ENCODE measurements at places on chromosomes 12 and 14. TPM values are rescaled to one million over a fixed set of nuclear protein-coding genes. Genes with fewer than 3 reads are reported as not detected.

- H3K36me3 ChIP-seq, result no peaks in the 10 kb centered on the region
- DNase-seq, result no peak
- H3K4me3 ChIP-seq, result no peak overlapping the region
- no peaks in the 10 kb centered on the region for H3K4me1 ChIP-seq
- H3K27ac ChIP-seq, result no peak overlapping the region
Observed at GRCh38 chr14:84857571-84857970, 672.4 kb upstream of the FLRT2 start.

- H3K27ac ChIP-seq, result peak overlapping the region; percentile 99
- H3K4me1 ChIP-seq, result peaks cover 41% of the 10 kb centered on the region
- no peaks in the 10 kb centered on the region for H3K27me3 ChIP-seq
- H3K36me3 ChIP-seq, result no peaks in the 10 kb centered on the region
Observed at GRCh38 chr12:106774808-106775524, 484 bp downstream of the RIC8B start.

Gene IFI27
- total RNA-seq, result 444 TPM

- H3K4me3 ChIP-seq, result no peak overlapping the region
- no peak for DNase-seq
- H3K27me3 ChIP-seq, result no peaks in the 10 kb centered on the region
- no peaks in the 10 kb centered on the region for H3K4me1 ChIP-seq
Observed at GRCh38 chr12:56205445-56205844, 16.2 kb upstream of the SMARCC2 start.

DNA sequence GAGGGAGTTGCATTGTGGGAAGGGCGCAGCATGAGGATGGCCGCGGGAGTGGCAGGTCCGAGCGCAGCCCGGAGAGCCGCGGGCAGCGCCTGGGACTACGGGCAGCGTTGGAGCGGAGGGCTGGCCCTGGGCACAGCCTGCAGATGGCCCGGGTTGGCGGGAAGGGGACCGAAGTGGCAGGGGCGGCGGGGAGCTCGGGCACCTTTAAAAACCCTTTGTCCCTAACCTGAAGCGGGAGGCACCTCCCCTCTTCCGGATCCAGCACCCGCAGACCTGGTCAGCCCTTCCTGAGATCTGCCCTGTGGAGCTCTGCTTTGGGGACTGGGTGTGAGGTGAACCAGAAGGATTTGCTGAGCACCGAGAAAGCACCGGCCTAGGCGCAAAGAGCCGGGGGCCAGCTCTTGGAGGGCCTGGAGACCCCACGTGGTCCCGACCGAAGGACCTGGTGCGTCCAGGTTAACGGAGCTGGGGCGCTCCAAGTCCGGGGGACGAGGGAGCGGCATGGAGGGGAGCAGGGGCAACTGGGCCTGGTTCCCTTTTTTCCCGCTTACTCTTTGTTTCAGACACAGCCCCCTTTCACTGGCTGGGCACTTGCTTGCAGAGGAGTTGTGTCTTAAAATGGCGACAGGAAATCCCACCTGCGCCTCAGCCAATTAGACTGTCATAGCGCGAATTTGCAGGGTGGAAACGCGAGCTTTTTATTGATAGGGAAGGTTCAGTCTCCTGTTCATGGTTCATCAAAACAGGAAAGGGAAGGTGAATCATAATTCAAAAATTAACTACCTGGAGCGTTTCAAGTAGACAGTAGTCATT is 792 bp upstream of the SLC38A1 start:
- H3K4me1 ChIP-seq, result peaks cover 20% of the 10 kb centered on the region
- H3K36me3 ChIP-seq, result no peaks in the 10 kb centered on the region
- peak overlapping the region; percentile 61 for H3K4me3 ChIP-seq

GRCh38 chr14:67492538-67492937 is 4.0 kb upstream of the TMEM229B start:
- DNase-seq, result no peak
- H3K36me3 ChIP-seq, result no peaks in the 10 kb centered on the region

DNA sequence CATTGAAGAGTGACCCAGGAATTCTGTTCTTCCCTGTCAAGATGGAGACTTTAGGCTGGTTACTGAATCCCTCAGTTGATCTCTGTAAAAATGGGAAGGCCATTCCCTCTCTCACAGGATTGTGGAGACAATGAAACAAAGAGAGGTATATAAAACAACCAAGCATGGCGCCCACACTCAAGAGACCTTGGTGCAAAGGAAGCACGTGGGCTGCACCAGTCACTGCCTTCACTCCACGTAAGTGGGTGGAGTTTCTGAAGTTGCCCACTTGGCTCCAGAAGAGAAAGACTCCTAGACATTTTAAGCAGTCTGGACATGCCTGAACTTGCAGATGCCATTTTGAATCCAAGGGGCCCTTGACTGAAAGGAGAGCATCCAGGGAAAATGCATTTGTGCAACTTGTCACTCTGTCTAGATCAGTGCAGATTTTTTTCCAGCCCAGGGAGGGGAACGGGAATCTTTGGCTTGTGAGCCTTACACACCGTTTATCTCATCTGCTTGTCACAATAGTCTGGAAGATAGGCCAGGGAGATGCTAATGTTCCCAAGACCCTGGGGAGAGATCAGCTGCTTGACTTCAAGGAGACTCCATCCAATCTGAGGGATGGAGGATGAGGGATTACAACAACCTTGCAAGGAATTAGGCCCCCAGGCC is 96.9 kb upstream of the TBX3 start:
- no peak overlapping the region for H3K27ac ChIP-seq
- H3K4me1 ChIP-seq, result peaks cover 10% of the 10 kb centered on the region
- DNase-seq, result no peak
- H3K4me3 ChIP-seq, result no peak overlapping the region
- no peaks in the 10 kb centered on the region for H3K36me3 ChIP-seq
- H3K27me3 ChIP-seq, result no peaks in the 10 kb centered on the region

- no peak overlapping the region for H3K27ac ChIP-seq
- no peaks in the 10 kb centered on the region for H3K27me3 ChIP-seq
- no peak overlapping the region for H3K4me3 ChIP-seq
- no peaks in the 10 kb centered on the region for H3K36me3 ChIP-seq
- no peaks in the 10 kb centered on the region for H3K4me1 ChIP-seq
Observed at GRCh38 chr14:55571125-55571889, 8.7 kb upstream of the KTN1 start.

DNA sequence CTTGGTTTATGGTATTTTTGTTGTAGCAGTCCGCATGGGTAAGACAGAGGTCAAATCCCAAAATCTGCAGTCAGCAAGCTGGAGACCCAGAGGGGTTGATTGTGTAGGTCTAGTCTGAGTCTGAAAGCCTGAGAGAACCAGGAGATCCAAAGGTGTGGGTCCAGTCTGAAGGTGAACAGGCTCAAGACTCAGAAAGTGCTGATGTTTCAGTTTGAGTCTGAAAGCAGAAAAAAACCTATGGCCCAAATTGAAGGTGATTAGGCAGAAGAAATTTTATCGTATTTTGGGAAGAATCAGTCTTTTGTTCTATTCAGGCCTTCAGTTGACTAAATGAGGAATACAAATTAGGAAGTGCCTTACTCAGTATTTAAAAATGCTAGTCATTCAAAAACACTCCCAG is 807.8 kb upstream of the FOXG1 start:
- no peaks in the 10 kb centered on the region for H3K27me3 ChIP-seq
- H3K4me3 ChIP-seq, result no peak overlapping the region
- H3K36me3 ChIP-seq, result no peaks in the 10 kb centered on the region
- no peaks in the 10 kb centered on the region for H3K4me1 ChIP-seq

DNA sequence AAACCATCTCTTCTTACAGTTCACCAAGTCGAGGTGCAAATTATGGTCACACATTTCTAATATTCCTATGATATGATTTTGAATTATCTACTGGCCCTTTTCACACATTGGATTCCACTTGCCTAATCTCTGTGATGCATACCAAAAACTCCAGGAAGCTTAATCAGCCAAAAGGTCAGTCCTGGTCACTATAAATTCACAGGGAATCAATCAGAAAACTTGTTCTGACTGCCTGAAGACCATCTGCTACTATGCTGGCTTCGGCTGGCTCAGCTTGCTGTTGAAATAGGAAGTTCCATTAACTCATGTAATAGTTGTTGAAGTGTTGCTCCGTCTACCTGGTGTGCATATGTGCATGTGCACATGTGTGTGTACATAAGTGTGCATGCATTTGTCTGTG is 142.8 kb upstream of the FLRT2 start:
- no peak overlapping the region for H3K4me3 ChIP-seq
- no peaks in the 10 kb centered on the region for H3K27me3 ChIP-seq
- H3K27ac ChIP-seq, result no peak overlapping the region
- no peak for DNase-seq
- no peaks in the 10 kb centered on the region for H3K4me1 ChIP-seq

Gene IL26
- total RNA-seq, result not detected

Gene STAC3
- total RNA-seq, result 2.4 TPM

DNA sequence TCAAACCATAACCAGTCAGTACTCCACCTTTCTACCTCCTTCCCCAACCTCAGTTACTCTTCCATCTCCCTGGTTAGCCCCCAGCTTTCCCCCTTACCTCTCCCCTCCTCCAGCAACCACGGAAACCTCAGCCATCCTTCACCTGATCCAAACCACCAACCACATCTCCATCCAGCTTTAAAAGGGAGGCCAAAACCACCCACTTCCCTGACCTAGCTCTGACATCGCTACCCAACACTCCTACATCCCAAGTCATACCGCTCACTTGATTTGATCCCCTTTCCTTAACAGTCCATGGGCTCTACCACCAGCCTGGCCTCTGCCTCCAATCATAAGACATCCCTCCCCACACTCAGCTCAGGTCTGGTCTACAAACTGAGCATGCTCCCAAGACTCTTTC is 1.5 kb downstream of the RAB35 start:
- H3K27me3 ChIP-seq, result no peaks in the 10 kb centered on the region
- no peak overlapping the region for H3K27ac ChIP-seq
- H3K4me3 ChIP-seq, result no peak overlapping the region
- peaks cover 29% of the 10 kb centered on the region for H3K4me1 ChIP-seq
- peaks cover 8% of the 10 kb centered on the region for H3K36me3 ChIP-seq

DNA sequence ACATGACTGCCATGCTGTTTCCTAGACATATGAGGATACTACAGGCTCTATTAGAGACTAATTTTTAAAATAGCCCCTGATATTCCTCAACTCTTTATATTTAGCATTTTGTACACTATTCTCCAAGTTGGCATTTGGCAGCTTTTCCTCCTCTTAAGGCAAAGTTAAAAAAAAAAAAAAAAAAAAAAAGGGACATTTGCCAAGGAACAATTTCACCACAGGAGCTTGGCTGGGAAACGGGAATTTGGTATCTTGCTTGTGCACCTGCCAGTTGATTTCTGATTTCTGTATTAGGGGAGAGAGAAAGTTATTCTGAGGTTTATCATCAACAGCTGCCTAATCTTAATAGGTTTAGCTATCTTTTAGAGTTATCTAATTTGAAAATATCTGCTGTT is 87.2 kb downstream of the CAND1 start:
- no peaks in the 10 kb centered on the region for H3K27me3 ChIP-seq
- peaks cover 29% of the 10 kb centered on the region for H3K4me1 ChIP-seq
- H3K27ac ChIP-seq, result no peak overlapping the region

DNA sequence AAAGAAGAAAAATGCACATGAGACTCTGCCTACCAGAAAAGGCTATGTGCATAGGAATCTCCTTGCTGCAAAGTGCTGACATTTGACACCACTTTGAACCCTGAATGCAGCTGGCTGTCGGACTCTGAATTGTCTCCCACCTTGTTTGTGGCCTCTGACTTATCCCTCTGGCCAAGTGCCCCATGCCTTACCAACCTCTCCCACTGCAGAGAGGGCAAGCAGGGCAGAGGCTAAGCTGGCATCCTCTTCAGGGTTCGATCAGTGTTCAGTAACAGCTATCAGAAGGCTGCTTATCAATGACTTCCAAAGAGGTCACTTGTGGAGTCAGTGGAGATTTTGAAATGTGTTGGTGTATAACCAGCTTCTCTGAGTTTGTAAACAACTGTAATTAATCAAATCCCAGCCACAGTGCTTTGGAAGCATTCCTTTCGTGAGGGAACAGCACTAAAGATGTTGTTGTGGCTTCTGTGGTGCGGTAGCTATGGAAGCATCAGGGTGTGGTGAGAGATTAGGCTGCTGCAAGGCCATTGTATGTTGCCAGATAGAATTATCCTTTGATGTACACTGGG is 22.6 kb upstream of the BMP4 start:
- H3K27ac ChIP-seq, result peak overlapping the region; percentile 43
- no peak overlapping the region for H3K4me3 ChIP-seq
- H3K4me1 ChIP-seq, result peaks cover 15% of the 10 kb centered on the region

Gene GOLGA5
- total RNA-seq, result 31.1 TPM

DNA sequence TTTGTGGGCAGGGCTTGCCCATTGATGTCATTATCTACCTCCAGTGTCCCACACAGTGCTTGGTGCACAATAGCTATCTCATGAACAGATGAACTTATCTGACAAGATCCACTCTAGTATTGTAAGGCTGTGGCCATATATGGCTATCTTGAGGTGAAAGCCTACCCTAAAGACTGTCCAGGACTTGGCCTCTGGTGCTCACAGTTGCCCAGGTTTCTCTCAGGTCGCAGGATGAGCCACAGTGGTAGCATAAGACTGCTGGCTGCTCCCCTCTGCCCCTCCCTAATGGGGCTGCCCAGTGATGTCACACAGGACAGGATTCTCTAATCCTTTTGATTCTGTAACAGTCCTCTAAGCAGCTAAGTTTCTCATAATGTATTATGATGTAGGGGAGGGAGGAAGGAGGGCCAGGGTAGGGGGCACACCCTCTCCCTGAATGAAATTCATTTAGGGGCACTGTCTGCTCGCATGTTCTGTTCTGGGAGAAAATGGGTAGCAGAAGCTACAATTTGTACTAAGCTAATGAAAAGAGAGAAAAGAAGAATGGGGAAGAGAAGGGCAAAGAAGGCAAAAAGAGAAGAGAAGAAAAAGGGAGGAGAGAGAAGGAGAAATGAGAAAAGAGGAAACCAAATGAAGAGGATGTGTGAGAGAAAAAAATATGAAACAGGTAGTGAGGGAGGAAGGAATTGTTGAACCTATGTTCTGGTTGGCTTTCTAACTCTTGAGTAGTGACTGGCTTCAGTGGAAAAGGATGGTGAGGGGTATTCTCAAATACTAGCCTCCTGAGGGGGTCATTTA is 3.4 kb upstream of the PPM1A start:
- H3K27ac ChIP-seq, result no peak overlapping the region
- no peak overlapping the region for H3K4me3 ChIP-seq
- no peak for DNase-seq
- H3K4me1 ChIP-seq, result peaks cover 9% of the 10 kb centered on the region
- H3K27me3 ChIP-seq, result no peaks in the 10 kb centered on the region
- H3K36me3 ChIP-seq, result no peaks in the 10 kb centered on the region

DNA sequence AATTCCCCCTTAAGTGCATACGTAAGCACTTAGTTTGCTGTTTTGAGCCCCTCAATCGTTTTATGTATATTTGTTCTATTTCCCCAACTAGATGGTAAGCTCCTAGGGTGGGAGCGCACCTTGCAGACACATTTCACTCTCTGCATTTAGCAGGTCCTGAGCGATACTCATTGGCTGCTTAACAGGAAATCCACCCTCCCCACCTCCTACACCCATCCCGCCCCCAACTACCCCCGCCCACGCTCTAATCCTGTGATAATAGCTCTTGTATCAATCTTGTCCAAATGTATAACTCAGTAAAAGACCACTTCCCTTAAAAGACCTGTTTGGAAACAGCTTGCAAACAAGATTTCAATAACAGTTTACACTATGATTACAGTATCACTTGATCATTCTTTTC is 8.1 kb downstream of the LPAR5 start:
- DNase-seq, result no peak
- no peaks in the 10 kb centered on the region for H3K27me3 ChIP-seq
- peaks cover 7% of the 10 kb centered on the region for H3K4me1 ChIP-seq
- H3K27ac ChIP-seq, result no peak overlapping the region
- H3K4me3 ChIP-seq, result no peak overlapping the region

Measured in adrenal gland (tissue), 19 donors.